Melanocyte of skin (primary cell): ENCODE measurements at places on chromosomes 7 and 10. TPM values are rescaled to one million over a fixed set of nuclear protein-coding genes. Genes with fewer than 3 reads are reported as not detected.

Gene EN2
- total RNA-seq, result under 0.01 and 3.1 TPM in 2 replicates

Gene DIP2C
- total RNA-seq, result 42.0 and 65.4 TPM in 2 replicates

Gene DNAJC2
- total RNA-seq, result 15.0 and 19.7 TPM in 2 replicates

Gene CC2D2B
- under 0.01 TPM in 2 replicates for total RNA-seq

Gene ACSM6
- not detected in 2 replicates for total RNA-seq

Gene PIP
- total RNA-seq, result not detected in 2 replicates
